ENCODE measurements at places on chromosomes 5 and 9. TPM values are rescaled to one million over a fixed set of nuclear protein-coding genes. Genes with fewer than 3 reads are reported as not detected.

DNA sequence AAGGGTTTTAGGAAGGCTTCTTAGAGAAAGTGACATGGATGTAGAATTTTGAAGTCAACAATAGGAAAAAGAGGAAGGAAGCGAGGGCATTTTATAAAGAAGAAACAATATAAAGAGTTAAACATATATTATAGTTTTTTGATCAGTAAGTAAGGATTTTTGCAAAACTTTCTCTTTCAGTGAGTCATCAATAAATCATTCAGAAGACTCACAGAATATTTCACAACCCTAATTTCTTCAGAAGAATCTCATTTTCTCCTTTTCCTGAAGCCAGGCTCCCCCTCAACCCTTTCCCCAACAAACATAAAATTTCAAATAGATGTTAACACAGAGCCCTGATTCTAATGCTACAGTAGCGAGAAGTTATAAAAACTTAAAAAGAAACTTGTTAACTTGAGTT is 4.3 kb upstream of the COX7C start:
- no peak for DNase-seq

- DNase-seq, result no peak
These were observed 4.0 kb upstream of the THBS4 start for GRCh38 chr5:80031109-80031508.

DNA sequence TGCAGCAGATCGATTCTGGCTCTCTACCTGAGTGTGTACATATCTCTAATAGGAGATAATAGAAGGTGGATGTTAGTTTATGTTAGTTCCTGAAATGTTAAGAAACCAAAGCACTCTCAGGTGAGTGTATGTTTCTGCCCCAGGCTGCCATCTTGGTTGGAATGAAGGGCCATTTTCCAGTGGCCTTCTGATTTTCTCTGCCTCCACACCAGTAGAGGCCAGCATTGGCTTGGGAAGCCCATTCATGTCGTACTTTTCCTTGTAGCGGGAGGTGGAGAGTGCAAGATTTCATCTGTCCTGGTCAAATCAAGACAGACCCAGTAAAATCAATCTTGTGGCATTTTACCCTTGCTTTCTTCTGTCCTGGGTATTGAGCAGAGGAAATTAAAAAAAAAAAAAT is 91.0 kb downstream of the GAS1 start:
- no peak for DNase-seq

The PKD2L2 gene
- polyA plus RNA-seq, result 0.73 TPM

GRCh38 chr9:133135146-133135745 is 14.2 kb upstream of the RALGDS start:
- DNase-seq, result no peak
